ENCODE measurements at places on chromosomes 16 and 17.

DNA sequence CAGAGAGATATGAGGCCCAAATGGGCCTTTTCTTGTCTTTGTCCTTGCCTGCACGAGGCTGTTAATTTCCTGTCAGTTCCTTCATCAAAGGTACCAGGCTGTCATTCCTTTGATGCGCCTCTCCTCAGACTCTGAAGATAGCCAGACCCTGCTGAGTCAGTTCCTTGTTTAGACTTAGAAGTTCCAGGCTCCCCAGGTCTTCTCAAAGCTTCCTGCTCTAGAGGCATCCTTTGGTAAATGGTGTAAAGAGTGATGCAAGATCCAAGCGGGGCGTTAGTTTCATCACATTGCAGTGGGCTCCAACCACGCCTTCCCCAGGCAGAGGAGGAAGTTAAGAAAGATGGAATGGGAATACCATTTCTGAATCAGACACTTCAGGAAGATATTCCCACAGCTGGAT, 4.0 kb upstream of the CDH11 start:
- no peak for DNase-seq

GRCh38 chr17:31467502-31468256, 76.2 kb downstream of the RAB11FIP4 start:
- no peak for DNase-seq

DNA sequence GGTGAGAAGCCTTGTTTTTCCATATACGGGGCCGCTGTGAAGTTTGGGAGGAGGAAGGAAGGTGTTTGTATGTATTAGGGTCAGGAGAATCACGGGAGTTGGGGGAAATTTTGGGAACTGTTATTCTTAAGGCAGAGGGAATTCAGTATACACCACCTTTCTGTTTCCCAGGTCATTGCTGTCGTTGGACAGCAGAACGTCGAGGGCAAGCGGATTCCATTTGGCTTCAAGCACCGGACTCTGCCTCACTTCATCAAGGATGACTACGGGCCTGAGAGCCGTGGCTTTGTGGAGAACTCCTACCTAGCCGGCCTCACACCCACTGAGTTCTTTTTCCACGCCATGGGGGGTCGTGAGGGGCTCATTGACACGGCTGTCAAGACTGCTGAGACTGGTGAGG, 17.6 kb downstream of the POLR2A start:
- DNase-seq: no peak

DNA sequence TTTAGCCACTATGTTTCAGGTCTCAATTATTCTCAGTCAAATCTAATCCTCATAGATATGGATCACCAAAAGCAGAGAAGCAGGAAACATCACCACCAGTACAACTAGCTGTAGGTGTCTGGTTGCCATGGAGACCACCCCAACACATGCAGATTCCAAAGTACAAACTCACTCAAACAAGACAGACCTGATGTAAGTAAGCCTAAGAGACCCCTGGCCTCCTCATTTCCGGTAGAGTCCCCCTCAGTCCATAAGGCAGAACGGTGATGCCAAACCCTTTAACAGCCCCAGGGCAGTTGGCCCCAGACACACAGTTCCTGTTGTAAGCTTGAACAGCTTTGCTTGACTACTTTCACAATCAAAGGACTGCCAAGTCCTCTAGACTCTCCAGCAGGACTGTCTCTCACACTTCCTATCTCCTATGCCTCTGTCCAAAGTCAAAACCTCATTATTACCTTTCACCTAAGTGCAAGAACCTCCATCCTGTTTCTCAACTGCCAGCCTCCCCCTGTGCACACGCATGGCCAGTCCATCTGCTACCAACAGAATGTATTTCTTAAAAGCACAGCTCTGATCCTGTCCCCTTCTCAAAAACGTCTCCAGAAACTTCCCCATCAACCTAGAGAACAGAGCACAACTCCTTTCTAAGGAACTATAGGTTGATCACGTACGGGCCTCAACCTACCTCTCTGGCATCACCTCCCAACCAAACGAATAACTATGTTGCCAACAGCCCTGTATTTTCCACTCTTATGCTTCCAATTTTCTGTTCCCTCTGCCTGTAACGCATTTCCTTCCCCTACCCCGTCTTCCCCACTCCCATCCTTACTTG, 23.9 kb downstream of the SLC39A11 start:
- DNase-seq: no peak

GRCh38 chr16:66223176-66223780, 143.2 kb upstream of the CDH5 start:
- no peak for DNase-seq

DNA sequence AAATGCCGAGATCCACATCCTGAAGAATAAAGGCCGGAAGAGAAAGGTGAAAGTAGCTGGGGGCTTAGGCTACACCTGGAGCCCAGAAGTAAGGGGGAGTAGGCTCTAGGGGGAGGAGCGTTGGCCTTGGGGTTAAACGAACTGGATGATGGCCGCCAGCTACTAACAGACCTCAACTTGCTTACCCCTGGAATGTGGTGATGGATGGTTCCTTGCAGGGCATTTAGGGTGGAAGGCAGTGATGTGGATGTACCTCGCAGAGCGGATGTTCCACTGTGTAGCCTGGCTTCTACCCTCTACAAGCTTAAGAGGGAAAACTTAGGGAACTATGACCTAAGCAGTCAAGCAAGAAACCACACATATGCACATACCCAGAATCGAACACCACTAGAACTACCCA, 2.3 kb upstream of the MAZ start:
- DNase-seq: peak; percentile 43

GRCh38 chr17:43530288-43531081, 15.7 kb downstream of the ETV4 start:
- no peak for DNase-seq

DNA sequence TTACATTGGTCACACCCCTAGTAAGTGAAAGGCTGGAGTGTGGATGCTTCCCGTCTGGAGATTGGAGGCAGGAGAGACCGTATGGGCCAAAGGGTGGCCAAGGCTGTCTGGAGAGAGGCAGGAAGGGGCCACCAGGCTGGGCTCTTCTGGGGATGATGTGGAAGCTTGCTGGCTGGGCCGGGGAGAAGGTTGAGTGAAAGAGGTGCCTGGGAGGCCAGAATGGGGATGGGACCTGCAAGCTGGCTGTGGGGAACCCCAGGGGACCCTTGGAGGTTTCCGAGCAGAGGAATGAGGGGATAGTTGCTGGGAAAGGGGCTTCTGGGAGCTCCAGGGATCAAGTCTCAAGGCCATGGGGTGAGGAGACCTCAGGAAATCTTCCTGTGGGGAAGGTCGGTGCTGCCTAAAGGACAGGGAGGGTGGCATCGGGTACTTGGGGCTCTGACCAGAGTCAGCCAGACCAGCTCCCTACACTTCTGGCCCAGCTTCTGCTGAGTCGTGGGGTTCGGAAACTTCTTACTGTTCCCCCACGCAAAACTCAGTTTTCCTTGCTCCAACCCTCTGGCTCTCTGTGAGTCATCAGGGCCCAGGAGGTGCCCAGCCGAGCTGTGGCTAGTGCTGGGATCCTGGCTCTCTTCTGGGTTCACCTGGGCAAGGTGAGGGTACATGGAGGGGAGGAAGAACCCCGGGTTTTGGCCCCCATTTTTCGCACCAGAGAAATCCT, 3.1 kb downstream of the MRC2 start:
- DNase-seq: no peak

DNA sequence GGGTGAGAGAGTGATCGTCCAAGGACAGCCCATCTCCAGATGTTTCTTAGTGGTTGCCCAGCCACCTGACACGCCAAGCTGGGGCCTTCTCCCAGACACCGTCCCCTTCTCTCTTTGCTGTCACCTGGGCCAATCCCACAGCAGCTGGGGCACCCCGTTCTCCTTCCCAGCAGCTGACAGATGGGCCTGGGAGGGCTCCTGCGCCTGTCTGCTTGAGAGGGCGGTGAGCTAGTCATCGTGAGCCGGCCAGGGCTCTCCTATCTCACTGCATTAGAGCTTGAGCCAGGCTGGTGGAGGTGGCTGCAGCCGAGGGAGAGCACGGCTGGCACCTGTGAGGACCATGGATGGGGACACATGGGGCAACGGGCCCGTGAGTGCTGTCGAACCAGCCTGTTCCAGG, 41.2 kb downstream of the RAB11FIP3 start:
- DNase-seq: no peak

DNA sequence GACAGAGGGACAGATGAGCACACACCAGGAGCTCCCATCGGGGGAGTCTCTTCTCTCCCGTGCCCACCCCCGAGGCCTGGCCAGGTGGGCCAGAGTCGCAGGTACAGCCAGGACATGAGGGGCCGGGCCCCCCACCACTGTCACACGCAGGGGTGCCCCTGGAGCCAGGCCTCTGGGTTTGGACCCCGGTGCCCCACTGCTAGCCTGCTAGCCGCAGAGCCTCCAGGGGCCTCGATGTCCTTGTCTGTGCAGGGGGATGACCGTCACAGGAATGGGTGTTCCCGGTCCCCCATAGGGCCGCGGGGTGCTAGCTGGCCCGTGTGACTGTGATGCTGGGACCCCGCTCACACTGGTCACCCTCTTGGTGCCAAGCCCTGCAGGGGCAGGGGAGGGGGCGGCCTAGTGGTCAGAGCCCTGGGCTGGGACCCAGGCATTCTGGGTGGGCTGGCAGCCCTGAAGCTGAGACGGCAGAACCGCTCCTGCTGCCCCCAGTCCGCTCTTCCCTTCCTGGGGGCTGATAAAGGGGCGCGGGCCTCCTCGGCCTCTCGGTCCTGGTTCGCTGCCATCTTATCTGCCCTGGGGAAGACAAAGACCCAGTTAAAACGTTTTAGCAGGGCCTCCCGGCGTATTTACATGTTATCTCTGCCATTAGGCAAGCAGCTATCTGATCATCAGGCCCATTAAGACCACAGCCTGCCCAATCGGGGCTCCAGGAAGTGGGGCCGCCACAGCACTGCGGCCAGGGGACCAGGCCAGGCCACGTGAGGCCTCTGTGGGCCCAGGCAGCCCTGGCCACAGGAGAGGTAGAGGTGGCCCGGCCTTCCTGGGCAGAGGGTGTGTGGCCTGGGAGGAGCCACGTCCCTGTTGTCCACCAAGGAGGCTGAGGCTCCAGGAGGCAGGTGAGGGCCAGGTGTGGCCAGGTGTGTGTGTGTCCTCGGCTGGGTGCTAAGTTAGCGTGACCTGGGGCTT, 57.2 kb upstream of the ZC3H18 start:
- no peak for DNase-seq
